Neural progenitor cell (in vitro differentiated cells): ENCODE measurements at places on chromosomes 12 and 14. TPM values are rescaled to one million over a fixed set of nuclear protein-coding genes. Genes with fewer than 3 reads are reported as not detected.
A peak's percentile ranks its signal among the peaks of the same experiment; 100 is the strongest.

TMEM233 gene
- not detected in 2 replicates for total RNA-seq

LGALS3 gene
- 0.99 TPM in 1 of 2 replicates, not detected in the other for total RNA-seq

CACNA2D4 gene
- total RNA-seq, result 3.0 and 8.5 TPM in 2 replicates

GRCh38 chr14:103384450-103385151 lies 614 bp upstream of the MARK3 start:
- H3K36me3 ChIP-seq, result no peaks in the 10 kb centered on the region
- peaks cover 20% of the 10 kb centered on the region for H3K27me3 ChIP-seq
- no peak overlapping the region for H3K27ac ChIP-seq
- DNase-seq, result peak; percentile 17
- H3K4me1 ChIP-seq, result peaks cover 5% of the 10 kb centered on the region

- H3K27me3 ChIP-seq, result no peaks in the 10 kb centered on the region
- H3K36me3 ChIP-seq, result no peaks in the 10 kb centered on the region
- no peak overlapping the region for H3K4me3 ChIP-seq
- no peak for DNase-seq
These were observed 24.2 kb downstream of the FLRT2 start for GRCh38 chr14:85554106-85554505.

- no peak overlapping the region for H3K4me3 ChIP-seq
- no peaks in the 10 kb centered on the region for H3K4me1 ChIP-seq
- H3K27me3 ChIP-seq, result no peaks in the 10 kb centered on the region
- no peak for DNase-seq
These were observed 7.5 kb upstream of the IFT81 start for GRCh38 chr12:110116623-110117022.

DNA sequence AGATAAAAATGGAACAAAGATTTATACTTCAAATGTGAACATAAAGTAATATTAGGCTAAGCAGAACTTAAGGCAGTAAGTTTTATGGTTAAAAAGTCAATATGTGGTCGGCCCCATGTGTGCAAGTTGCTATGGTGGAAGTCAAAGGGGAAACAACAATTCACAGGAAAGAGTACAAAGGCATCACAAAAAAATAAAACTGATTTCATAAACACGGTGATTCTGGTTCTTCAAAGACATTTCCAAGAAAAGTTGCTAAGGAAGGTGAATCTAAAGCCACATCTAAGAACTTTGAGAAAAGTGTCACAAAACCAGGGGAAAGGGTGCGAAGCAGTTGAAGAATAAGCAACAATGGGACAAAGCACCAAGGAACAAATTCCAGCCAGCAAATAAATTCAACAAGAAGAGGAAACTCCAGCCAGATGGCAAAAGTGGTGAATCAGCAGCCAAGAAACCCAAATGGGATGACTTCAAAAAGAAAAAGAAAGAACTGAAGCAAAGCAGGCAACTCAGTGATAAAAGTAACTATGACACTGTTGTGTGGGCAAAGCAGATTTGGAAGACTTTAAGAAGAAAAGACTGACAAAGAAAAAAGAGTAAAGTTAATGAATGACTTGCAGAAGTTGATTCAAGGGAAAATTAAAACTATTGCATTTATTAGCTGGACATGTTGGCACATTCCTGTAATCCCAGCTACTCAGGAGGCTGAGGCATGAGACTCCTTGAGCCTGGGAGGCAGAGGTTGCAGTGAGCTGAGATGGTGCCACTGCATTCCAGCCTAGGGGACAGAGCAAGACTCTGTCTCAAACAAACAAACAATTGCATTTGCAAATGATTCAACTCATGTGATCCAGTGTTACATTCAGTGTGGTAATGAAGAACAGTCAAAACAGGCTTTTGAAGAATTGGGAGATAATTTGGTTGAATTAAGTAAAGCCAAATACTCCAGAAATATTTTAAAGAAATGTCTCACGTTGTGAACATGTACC lies 19.5 kb downstream of the PTGDR start:
- H3K4me3 ChIP-seq, result no peak overlapping the region
- H3K4me1 ChIP-seq, result peaks cover 13% of the 10 kb centered on the region
- no peaks in the 10 kb centered on the region for H3K27me3 ChIP-seq
- no peak overlapping the region for H3K27ac ChIP-seq

- H3K27ac ChIP-seq, result no peak overlapping the region
- no peaks in the 10 kb centered on the region for H3K4me1 ChIP-seq
These were observed 413.4 kb upstream of the TBX3 start for GRCh38 chr12:115097416-115097815.

DNA sequence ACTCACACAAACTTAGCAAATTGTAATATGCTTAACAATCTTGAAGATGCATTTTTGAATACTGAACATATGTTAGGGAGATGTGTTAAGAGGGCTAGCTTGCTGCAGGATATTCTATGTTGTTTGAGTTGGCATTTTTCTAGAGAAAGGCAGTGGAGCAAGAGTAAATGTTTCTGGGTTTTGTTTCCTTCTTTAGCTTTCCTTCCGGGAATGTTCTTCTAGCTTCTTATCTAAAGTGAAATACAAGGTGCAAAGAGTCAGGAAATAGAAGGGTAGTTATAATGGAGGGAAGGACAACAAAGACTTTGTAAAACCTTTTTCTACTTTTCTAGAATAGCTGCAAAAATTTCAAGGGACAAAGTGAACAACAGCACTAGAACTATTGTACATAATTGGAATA lies 77.6 kb upstream of the KCNH3 start:
- DNase-seq, result no peak
- H3K4me1 ChIP-seq, result peaks cover 4% of the 10 kb centered on the region
- H3K36me3 ChIP-seq, result peaks cover 5% of the 10 kb centered on the region
- H3K4me3 ChIP-seq, result no peak overlapping the region
- no peaks in the 10 kb centered on the region for H3K27me3 ChIP-seq

GRCh38 chr12:13208533-13209435 lies 12.3 kb downstream of the EMP1 start:
- peak; percentile 58 for DNase-seq
- peaks cover 29% of the 10 kb centered on the region for H3K4me1 ChIP-seq
- no peaks in the 10 kb centered on the region for H3K36me3 ChIP-seq
